ENCODE measurements at places on chromosomes 2 and 18. TPM values are rescaled to one million over a fixed set of nuclear protein-coding genes. Genes with fewer than 3 reads are reported as not detected.

DNA sequence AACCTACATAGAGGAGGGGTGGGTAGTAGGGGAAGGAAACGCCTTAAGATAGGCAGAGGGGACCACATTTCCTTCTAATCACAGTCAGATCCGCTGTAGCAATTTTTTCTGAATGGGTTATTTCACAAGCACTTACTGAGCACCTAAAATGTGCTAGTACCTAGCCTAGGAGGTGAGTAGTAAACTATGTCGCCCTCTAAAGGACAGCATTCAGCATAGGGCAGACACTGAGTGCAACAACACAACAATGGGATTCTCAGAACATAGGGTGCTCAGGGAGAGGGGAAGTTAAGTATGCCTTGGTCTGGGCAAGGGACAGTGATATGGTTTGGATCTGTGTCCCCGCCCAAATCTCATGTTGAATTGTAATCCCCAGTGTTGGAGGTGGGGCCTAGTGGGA is 166.1 kb upstream of the RAB6C start:
- peak; percentile 6 for DNase-seq

- DNase-seq = no peak
Observed at GRCh38 chr2:229033816-229034215, 237.3 kb downstream of the PID1 start.

- no peak for DNase-seq
Observed at GRCh38 chr2:219327719-219328118, 4.8 kb downstream of the RESP18 start.

Gene CCDC150
- total RNA-seq = 29.2 TPM

Gene VSNL1
- total RNA-seq = 4.6 TPM

- DNase-seq = no peak
Observed at GRCh38 chr18:57107140-57107832, 39.6 kb upstream of the BOD1L2 start.

Gene PCARE
- total RNA-seq = not detected

DNA sequence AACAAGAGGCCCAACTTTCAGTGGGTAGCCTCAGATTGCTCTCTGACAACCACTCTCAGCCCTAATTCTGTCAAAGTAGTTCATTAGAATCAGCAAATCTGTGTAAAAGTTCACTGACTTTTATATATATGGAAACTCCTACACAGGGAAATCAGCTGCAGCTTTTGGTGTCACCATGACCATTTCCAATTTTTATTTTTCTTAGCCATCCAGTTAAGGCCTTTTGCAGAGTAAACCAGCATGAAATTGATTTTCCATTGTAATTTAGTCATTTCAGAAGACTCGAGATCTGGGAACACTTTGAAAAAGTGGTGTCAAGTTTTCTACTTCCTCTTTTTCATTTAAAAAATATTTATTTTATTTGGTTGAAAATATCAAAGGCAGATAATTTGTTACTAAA is 263.2 kb downstream of the TMEM182 start:
- no peak for DNase-seq

GRCh38 chr18:69539404-69539803 is 138.7 kb downstream of the DOK6 start:
- no peak for DNase-seq
